Naive thymus-derived CD4-positive, alpha-beta T cell (primary cell): ENCODE measurements at places on chromosomes 2 and 18. TPM values are rescaled to one million over a fixed set of nuclear protein-coding genes. Genes with fewer than 3 reads are reported as not detected.

- H3K4me3 ChIP-seq, result no peak overlapping the region
- DNase-seq, result no peak
- no peaks in the 10 kb centered on the region for H3K4me1 ChIP-seq
- H3K27me3 ChIP-seq, result no peaks in the 10 kb centered on the region
- H3K36me3 ChIP-seq, result no peaks in the 10 kb centered on the region
Observed at GRCh38 chr18:21313576-21313975, 71.5 kb downstream of the GREB1L start.

DNA sequence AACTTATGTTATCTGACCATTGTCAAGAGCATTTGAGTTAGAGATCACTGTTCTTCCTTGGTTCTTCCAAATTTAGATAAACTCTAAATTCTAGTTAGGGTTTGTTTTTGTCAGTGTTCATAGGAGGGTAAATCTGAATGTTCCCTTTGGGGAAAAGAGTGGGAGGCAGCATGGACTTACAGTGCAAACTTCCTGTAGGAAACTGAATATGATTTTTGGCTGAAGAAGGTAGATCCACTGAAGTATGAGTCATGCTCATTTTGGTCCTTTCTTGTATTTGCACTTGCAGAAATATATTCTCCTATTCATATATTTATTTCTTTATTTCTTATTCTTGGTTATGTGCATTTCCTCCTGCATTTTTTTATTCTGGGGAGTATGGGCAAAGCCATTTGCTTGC lies 27.3 kb downstream of the CCDC85A start:
- H3K4me1 ChIP-seq, result no peaks in the 10 kb centered on the region
- H3K27me3 ChIP-seq, result no peaks in the 10 kb centered on the region
- DNase-seq, result no peak

DNA sequence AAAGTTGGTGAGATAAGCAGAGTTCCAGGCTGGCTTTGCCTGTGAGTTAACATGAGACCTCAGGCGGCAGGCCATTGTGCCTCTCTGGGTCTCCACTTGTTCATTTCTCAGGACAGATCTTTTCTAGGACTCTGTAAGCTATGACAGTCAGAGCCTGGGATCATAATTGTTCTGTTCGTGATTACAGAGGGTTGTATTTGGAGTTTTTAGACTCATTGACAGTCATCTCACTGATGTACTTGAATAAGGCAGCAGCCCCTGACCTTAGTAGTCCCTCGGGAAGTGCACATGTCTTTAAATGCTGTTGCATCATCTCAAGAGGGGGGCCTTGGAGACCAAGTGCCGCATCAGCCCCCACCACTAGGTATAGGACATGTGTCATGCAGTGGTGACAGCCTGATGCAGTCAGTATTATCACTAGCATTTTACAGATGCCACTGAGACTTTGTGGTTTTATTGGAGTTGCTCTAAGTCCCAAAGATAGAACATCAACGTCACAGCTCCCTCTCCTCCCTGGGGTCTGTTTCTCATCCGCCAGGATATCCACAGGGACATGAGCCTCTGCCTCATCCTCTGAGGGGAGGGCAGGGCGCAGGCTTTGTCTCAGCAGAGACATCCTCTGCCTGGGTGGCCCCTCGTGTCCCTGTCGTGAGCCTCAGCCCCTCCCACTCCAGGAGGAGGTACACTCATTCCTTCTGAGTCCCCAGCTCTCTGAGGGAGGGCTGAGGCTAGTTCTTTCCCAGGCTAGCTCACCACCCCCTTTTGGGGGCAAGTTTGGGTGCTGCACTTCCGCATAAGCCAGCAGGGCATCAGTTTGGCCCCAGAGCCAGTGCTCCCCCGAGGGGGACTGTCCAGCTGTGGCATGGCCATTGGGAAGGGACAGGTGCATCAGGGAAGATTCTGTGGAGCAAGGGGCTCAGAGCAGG lies 14.1 kb downstream of the GLI2 start:
- H3K27me3 ChIP-seq, result no peaks in the 10 kb centered on the region
- H3K27ac ChIP-seq, result no peak overlapping the region
- no peak for DNase-seq
- no peak overlapping the region for H3K4me3 ChIP-seq

ITPRIPL1 gene
- 0.94 TPM for total RNA-seq

- H3K4me1 ChIP-seq, result no peaks in the 10 kb centered on the region
- no peak overlapping the region for H3K4me3 ChIP-seq
- DNase-seq, result no peak
- H3K27ac ChIP-seq, result no peak overlapping the region
Observed at GRCh38 chr2:233699424-233700027, 6.8 kb downstream of the UGT1A6 start.

MAP3K19 gene
- not detected in 2 replicates for total RNA-seq

GALM gene
- total RNA-seq, result 14.4 TPM

LBH gene
- 159 TPM for total RNA-seq

DNA sequence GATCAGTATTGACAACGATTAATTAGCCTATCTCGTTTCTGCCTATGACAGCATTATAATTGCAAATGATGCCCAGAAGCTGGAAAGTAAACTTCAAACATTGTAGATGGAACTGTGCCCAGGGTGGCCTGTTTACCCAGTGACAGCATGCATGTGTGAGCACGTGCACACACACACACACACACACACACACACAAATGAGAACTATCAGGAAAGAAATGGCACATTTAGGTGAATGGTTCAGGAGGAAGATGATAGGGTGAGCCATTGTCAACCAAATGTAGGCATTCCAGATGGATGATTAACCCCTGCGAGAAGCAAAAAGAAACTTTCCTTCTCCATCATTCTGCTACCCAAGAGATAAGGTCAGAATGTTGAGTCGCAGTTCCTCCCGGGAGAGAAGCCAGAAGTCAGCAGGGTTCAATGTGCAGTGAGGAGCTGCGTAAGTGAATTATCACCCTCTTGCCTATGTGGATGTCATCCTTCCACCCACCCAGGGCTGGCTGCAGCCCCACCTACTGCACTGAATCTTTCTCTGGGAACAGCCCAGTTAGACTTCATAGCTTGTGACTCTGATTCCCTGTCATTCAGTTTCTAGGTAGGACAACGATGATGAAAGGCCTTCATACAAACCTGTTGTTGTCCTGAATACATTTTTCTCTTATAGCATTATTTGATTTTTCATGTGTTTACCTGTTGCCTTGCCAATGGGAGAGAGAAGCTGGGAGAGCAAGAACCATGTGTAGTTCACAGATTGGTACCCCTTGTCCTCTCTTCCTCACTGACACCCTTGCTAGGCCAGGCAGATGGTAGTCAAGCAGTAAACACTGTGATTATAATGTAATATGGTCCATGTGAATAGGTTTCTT lies 3.5 kb upstream of the APOB start:
- no peaks in the 10 kb centered on the region for H3K4me1 ChIP-seq

DNA sequence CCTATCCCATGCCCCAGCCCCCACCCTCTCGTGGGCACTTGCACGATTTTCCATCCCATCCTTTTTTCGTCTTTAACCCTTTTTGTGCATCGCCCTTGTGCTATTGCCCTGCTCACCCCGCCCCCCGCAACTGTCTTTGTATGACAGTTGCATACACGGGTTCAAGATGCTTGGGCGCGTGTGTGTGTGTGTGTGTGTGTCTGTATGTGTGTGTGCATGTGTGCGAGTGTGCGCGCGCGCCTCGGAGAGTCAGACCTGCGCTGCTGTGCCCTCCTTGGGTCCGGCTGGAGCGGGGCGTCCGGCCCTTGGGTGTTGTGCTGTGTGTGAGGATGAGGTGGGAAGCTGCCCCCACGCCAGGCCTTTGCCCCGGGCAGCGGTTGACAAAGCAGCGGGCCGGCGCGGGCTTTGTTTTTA lies 230.7 kb downstream of the HAUS1 start:
- H3K36me3 ChIP-seq, result no peaks in the 10 kb centered on the region
- H3K27me3 ChIP-seq, result no peaks in the 10 kb centered on the region
- no peak overlapping the region for H3K27ac ChIP-seq
- no peak overlapping the region for H3K4me3 ChIP-seq
- peaks cover 4% of the 10 kb centered on the region for H3K4me1 ChIP-seq
- DNase-seq, result no peak

DNA sequence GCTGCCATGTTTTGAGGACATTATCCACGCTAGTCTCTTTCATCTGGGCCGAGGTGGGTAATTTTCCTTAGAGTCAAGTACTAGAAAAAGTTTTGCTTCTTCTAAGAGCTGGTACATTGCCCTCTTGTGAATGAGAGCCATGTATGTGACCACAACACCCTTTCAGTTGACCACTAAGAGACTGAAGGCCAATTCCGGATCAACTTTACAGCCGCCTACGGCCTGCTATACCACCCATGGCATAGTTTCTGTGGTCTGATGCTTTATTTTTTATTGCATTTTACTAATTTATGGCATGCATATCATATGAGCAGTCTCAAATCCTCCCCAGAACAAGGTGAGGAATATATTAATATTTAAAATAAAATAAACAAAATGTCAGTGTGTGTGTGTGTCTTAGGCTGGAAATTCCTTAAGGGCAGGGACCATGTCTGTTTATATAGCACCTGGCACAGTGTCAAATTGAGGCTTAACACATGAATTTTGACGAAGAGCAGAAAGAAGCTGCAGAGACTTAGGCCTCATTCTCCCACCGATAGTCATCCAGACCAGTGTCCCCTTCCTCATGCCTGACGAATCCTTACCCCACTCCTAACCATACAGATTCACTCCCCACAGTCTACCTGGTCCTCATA lies 35.4 kb downstream of the PSD4 start:
- H3K4me3 ChIP-seq, result no peak overlapping the region
- no peak for DNase-seq
- H3K27me3 ChIP-seq, result no peaks in the 10 kb centered on the region
- H3K4me1 ChIP-seq, result peaks cover 8% of the 10 kb centered on the region

DNA sequence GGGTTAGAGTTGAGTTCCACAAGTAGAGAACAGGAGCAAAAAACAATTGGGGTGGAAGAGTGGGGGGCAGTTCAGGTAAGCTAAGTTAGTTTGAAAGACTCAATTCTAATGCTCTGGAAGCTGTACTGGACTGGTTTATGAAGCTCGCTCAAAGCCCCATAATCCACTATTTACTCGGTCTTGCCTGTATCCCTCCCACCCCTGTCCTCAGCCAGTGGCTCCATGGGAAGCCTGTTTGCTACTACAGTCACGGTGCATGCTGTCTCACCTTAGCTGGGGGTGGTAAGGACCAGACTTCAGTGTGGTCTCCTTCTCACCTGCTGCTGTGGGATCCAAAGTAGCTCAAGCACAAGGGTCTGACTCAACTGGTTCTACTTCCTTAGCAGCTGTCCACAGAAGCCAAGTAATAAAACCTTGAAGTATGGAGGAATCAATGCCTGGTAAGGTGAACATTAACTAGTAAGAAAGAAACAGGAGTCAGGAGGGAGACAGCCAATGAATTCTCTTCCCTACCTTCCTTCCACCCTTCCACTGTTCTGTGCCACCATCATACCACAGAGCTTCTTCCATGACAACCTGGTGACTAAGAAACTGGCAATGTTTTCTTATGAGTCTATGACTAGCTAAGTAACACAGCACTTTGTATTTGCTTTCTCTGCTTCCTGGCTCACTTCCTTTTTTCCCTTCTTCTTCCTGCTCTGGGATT lies 230.8 kb downstream of the SRBD1 start:
- H3K27me3 ChIP-seq, result no peaks in the 10 kb centered on the region
- DNase-seq, result no peak
- no peak overlapping the region for H3K27ac ChIP-seq
- H3K36me3 ChIP-seq, result no peaks in the 10 kb centered on the region
- H3K4me1 ChIP-seq, result no peaks in the 10 kb centered on the region
- H3K4me3 ChIP-seq, result no peak overlapping the region

DNA sequence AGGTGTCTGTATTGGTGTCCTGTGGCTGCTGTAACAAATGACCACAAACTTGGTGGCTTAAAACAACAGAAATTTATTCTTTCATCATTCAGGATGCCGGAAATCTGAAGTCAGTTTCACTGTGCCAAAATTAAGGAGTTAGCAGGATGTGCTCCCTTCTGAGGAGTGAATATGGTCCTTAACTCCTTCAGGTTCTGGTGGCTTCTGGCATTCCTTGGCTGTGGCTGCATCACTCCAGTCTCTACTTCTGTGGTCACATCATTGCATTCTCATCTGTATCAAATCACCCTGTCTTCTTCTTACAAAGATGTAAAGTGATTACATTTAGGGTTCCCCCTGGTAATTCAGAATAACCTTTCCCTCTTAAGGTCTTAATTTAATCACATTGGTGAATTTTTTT lies 12.6 kb downstream of the GPD2 start:
- no peak for DNase-seq
- H3K27me3 ChIP-seq, result no peaks in the 10 kb centered on the region
- H3K4me3 ChIP-seq, result no peak overlapping the region
- H3K27ac ChIP-seq, result no peak overlapping the region
- H3K36me3 ChIP-seq, result no peaks in the 10 kb centered on the region

DPYSL5 gene
- not detected for total RNA-seq

DNA sequence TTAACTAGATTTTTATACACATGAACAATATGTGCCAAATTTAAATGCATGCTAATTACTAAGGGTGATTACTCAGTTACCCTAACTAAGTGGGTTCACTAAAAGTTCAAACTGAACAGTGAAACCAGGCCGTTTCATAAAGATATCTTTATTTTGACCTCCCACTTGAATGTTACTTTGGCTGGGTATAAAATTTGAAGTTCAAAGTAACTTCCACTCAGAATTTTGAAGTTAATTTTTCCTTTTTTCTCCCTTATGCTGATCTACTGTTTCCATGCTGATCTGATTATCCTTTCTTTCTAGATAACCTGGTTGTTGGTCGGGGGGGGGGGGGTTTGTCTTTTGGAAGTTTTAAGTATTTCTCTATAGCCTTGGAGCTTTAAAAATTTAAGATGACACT lies 25.5 kb upstream of the MAP4K4 start:
- no peak overlapping the region for H3K27ac ChIP-seq
- no peaks in the 10 kb centered on the region for H3K36me3 ChIP-seq
- no peaks in the 10 kb centered on the region for H3K4me1 ChIP-seq
- H3K4me3 ChIP-seq, result no peak overlapping the region

DNA sequence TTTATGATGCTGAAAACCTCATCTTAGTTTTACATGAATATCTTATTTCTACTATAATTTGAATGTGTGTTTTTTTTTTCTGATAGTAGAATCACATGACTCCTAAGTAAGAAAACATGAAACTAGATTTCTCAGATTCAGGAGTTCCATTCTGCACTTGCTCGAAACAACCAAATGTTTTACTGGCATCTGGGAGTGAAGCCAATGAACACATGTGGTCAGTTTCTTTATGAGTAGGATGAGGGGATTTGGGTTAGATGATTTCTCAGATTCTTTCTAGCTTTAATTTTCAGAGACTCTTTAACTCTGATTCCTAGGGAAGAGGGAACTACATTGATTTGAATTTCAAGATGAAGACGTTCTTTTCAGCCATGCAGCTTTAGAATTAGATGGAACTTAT lies 225.0 kb upstream of the NT5C1B start:
- H3K4me3 ChIP-seq, result no peak overlapping the region
- H3K4me1 ChIP-seq, result no peaks in the 10 kb centered on the region
- no peaks in the 10 kb centered on the region for H3K27me3 ChIP-seq
- H3K36me3 ChIP-seq, result no peaks in the 10 kb centered on the region

ADNP2 gene
- total RNA-seq, result 22.1 TPM

- H3K4me1 ChIP-seq, result peaks cover 12% of the 10 kb centered on the region
- H3K27ac ChIP-seq, result no peak overlapping the region
- peak overlapping the region; percentile 55 for H3K4me3 ChIP-seq
Observed at GRCh38 chr2:290090-290722, 2.3 kb upstream of the ALKAL2 start.

CBLN2 gene
- not detected for total RNA-seq
